ENCODE measurements at places on chromosomes 12 and 14.

DNA sequence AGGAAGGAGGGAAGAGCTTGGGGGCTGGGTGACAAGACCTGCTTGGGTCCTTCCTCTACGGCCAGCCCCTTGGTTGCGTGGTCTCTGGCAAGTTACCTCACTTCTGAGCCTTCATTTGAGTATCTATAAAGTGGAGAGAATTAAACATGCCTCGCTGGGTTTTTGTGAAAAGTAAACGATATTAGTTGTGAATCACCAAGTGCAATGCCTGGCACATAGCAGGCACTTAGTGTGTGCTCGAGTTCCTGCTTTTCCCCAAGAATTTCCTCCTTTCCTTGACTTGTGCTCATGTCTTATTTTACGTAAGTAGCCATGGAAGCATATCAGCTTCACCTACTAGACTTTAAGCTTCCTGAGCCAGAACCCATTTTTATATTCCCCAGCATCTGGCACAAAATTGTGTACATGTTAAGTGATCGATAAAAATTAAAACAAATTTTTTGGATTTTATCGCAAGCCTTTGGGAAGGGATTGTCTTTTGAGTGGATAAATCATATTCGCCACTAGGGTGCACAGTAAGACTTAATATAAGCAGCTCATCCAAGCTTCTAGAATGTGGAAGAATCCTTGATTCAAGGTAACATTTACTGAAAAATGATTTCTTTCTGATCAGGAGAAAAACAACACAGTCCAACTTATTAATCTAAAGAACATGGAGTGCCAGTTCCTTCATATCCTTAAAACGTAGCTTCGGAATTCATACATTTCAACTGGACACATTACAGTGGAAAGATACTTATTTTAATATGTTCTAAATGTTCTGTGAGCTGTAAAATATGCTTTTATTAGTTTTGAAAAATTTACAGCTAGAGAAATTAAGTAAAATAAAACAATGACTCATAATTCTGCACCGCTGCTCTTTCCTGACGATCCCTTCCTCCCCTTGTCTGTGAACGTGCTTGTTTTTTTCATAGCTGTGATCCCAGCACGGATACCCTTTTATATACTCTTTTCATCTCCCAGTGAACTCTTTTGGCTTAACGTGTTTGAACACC lies 62.0 kb downstream of the SLC25A47 start:
- no peak for DNase-seq

DNA sequence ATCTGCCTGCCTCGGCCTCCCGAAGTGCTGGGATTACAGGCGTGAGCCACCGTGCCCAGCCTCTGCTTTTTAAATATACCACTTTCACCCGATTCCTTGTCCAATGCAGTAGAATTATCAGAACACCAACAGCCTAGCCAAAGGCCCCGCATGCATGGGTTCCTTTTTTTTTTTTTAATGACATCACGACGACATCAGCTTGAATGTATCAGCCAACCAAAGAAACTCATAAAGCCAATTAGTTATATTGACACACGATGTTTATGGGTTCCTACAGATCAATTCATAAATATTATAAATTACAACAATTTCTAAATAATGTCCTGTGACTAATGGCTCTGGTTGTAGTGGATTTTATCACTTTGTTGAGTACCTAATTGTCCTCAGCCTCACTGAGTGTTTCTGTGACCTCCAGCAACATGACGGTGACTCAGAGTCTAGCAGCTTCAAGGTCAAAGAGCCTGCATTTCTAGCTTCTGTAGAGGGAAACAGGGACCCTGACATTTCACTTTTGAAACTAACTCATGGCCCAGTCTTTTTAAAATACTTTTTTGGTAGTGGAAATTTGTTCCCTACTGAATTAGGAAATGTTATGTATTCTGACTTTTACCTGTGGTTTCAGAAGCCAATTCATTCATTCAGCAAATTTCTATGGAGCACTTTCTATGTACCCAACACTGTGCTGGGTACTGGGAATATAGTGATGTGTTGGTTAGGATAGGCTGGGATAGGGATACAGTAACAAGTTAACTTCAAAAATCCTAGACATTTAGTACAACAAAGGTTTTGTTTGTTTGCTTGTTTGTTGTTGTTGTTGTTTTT lies 144.1 kb downstream of the SUDS3 start:
- DNase-seq, result no peak

GRCh38 chr14:81415781-81416180 lies 15.7 kb upstream of the STON2 start:
- no peak for DNase-seq

DNA sequence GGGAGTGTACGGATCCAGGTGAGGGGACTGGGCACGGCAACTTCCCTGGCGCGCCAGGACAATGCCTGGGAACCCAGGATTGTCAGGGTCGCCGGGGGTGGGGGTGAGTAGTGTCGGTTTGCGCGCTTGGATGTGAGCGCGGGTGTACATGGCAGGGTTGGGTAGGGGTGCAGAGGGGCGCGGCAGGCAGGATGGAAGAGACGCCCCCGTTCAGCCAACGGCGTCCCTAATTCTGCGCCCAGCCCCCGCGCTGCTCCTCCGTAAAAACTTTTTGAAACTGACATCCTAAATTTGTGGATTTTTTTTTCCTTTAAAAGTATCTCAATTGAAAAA lies 3.1 kb downstream of the DIO3 start:
- DNase-seq, result no peak

- DNase-seq, result no peak
These were observed 50.2 kb downstream of the FRMD6 start for GRCh38 chr14:51701951-51702350.

DNA sequence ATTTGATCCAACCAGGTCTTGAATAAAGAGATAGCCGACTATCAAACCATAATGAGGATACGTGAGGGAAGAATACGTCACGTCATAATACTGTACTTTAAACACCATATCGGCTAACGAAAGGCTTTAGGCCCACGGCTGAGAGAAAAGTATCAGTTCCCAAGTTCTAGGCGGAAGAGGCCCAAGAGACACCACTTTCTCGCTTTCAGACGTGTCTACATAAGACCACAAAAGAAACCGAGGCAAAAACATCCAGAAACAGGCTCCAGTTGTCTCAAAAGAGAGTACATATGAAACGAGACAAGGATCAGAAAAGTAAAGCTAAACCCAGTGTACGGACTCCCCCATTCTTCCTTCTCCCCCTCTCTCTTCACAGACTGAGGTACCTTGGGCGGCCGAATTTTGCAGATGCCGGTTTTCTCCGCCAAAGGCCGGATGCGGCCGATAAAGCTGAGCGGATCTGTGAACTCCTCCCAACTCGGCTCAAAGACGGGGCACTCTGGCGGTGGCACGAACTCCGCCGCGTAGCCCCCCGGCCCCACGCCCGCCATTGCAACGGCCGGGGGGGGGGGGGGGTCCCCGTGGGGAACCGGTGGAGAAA lies 479 bp downstream of the KDM5A start:
- no peak for DNase-seq

DNA sequence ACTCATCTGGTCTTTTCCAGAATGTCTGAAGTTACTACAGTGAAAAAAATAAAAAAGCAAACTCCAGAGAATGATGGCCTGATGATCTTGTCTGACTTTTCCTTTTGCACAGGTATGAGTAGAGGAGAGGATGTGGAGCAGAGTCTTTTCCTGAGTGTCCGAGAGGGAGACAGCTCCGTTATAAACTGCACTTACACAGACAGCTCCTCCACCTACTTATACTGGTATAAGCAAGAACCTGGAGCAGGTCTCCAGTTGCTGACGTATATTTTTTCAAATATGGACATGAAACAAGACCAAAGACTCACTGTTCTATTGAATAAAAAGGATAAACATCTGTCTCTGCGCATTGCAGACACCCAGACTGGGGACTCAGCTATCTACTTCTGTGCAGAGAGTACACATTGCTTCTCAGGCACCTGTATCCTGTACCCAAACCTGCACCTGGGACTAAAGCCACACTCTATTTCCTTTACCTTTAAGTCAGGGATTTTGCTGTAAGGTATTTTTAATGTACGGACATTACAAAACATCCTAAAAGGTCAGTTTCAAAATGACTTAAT lies 75.8 kb upstream of the OR4E1 start:
- no peak for DNase-seq

Data from RWPE2 (cell line).